ENCODE measurements at places on chromosomes 4 and X.

GRCh38 chr4:106690487-106690886 lies 321.9 kb upstream of the GIMD1 start:
- DNase-seq = no peak

DNA sequence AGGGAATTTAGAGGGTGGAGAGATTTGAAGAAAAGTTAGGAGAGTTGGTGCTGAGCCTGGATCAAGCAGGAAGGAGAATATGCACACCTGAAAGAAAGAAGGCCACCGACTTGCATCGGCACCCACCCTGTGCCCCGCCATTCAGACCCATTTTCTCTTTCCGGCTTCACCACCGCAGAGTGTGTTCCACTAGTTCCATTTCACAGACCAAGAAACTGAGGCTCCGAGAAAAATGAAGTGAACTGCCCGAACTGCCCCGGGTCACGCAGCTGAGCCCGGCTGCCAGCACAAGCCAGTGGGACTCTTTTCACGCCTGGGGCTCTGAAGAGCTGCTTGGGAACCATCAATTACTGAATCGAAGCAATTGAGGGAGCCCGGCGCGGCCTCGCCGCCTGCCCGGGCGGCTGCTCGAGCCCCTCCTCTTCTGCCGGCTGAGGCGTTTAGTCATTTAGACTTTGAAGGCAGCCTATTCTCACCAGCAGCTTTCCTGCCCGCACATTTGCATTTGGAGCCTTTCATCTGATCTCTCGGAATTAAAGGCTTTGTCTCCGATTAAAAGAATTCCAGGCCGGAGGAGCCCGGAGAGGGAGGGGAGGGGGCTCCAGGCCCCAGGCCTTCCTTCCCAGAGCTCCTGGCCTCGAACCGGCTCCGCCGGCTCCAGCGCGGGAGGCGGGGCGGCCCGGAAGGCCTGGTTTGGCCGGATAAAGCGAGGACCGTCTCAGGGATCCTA lies 140.2 kb upstream of the PJA1 start:
- DNase-seq = no peak

GRCh38 chr4:21656832-21657231 lies 291.7 kb downstream of the KCNIP4 start:
- no peak for DNase-seq

DNA sequence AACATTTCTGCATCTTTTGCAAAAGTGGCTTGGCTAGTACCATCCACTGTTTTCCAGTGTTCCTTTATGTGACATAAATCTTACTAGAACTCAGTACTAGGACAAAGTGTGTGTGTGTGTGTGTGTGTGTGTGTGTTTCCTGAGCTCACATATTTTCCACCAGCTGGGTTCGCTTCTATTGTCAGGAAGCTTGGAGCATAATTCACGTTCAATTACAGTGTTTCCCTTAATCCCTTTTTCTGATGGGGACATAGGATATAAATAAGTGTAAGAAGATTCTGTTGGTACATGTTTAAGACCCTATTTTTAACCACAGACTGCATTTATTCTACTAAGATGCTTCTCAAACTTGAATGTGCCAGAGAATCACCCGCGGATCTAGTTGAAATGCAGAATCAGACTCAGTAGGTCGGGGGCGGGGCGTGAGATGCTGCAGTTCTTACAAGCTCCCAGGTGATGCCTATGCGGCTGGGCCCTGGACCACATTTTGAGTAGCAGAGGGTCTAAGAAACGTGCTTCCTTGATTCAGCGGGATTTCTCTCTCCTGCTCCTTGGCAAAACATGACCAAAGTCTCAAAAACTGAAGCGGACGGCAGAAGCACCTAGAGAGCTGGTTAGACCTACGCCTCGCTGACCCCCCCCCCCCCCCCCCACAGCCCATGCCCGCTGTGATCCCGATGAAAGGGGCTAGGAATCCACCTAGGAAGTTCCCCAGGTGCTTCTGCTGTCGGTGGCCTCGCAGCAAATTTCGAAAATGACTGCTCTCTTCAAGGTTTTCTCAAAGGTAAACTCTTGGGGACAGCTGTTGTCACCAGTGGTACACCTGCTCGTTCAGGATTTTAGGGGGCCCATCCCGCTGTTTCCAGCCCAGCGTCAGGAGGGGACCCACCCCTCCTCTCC lies 797 bp downstream of the CD99L2 start:
- no peak for DNase-seq

DNA sequence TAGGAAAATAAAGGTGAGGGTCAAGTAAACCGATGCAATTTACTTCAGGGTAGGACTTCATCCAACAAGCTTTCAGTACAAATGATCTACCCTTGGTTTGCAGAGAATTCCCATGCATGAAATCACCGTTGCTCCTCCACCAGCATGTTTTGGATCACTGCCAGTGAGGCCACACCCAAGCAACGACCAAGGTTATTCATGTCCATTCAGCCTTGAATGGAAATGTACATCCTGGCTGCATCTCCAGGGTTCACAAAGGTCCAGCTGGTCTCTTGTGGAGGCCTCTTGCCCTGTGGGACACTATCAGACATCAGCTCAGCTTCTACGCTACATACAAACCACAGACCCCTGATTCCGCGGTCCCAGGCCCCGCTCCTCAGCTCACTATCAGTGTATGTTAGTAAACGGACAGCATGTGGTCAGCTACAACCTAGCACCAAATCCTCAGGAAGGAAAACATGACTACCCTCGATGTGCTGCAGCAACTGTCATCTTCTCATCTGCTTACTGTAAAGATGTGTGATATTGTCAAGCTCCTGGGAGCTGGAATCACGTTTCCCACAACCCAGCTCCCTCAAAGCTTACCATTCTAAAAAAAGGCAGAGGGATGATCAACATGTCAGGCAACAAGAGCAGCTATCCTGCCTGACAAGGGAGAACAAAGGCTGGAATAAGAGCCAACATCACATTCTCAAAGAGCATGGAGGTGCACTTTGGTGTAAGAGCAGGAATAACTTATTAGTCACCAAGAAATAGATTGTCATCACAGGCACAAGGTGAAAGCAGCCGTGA lies 4.9 kb downstream of the LYAR start:
- no peak for DNase-seq

DNA sequence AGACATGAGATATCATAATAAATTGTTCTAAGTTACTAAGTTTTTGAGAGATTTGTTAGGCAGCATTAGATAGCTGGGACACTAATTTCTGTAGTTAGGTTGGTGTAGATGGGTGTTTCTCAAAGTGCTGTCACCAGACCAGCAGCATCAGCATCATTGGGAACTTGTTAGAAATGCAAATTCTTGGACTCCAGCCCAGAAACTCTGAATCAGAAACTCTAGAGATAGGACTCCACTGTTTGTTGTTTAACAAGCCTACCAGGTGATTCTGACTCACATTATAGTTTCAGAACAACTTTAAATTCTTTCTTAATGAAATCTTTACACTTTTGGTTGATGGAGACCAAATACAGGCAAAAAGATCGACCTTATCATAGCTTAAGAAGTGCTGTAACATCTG lies 173.7 kb downstream of the PABPC4L start:
- no peak for DNase-seq

DNA sequence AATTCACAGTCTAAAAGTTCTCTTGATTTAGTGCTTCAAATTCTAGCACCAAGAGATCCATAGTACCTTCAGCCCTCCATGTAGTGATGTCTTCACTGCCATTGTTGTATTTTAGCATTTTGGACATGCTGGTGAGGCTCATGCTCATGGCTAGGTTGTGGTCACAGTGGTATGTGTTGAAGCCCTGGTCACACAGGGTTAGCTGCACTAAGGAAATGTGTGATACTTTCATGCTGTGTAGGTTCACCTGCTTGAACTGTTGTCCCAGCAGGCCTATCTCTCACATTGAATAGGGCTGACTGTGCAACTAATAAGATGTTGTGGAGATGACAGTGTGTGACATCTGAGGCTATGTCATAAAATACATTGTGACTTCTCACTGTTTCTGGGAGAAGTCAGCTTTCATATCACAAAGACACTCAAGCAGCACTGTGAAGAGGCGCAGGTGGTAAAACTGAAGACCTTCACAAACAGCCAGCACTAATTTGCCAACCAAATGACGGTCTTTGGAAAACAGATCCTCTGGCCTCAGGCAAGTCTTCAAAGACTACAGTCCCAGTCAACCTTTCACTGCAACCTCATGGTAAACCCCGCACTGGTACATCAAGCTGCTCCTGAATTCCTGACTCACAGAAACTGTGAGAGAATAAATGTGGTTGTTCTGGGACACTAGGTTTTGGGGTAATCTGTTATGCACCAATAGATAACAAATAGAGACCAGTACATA lies 17.4 kb upstream of the ADH4 start:
- no peak for DNase-seq

DNA sequence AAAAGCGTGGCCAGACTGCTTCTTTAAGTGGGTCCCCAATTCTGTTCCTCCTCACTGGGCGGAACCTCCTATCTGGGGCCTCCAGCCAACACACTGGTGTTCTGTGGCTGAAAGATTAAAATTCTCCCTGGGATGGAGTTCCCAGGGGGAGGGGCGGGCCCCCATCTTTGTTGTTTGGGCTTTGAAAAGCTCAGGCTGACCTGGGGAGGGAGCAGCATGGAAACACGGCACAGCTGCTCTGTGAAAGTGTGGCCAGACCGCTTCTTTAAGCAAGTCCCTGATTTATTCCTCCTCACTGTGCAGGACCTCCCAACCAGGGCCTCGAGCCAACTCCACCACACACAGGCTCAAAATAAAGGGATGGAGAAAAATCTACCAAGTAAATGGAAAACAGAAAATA lies 219.5 kb downstream of the TMEM47 start:
- DNase-seq = no peak

GRCh38 chr4:114265342-114265741 lies 285.9 kb upstream of the ARSJ start:
- no peak for DNase-seq

GRCh38 chrX:101062176-101062575 lies 10.3 kb upstream of the TRMT2B start:
- no peak for DNase-seq

DNA sequence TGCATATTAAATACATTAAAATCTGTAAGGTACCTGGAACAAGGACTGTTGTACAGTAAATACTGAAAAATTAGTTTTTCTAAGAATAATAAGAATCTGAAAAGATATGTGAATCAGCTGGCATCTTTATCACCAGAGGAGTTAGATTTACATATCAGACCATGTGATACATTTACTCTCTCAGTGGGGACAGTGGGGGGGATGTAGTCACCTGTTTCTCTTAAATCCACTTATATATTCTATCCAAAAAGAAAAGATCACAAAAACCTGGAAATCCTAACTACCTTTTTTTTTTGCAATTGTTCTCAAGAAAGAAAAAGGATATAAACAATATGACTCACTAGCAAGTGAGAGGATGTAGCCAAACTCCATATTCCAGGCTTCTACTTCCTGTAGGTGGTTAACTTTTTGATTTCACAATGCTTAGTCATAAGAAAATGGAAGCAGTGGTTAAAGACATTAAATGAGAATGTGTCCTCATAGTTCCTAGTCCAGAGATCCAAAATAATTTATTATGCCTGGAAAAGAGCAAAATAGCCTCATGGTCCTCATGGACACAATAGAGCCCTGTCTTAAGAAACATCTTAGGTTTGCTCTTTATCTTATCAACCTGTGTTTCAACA lies 22.5 kb upstream of the MYOZ2 start:
- no peak for DNase-seq

DNA sequence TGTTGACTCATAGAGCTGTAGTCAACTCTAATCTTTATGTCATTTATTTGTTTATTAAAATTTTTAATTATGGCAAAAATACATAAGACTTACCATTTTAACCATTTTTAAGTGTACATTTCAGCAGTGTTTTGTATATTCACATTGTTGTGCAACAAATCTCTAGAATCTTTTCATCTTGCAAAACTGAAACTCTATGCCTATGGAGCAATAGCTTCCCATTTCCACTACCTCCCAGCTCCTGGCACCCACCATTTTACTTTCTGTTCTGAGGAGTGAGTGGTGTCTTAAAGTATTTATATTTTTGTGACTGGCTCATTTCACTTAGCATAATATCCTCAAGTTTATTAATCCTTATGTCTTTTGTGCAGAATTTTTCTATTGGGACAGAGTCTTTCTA lies 181.0 kb downstream of the GPAT3 start:
- DNase-seq = no peak

GRCh38 chr4:153497988-153498967 lies 32.1 kb downstream of the TMEM131L start:
- no peak for DNase-seq

GRCh38 chrX:130716781-130717413 lies 186.1 kb downstream of the ENOX2 start:
- DNase-seq = no peak

DNA sequence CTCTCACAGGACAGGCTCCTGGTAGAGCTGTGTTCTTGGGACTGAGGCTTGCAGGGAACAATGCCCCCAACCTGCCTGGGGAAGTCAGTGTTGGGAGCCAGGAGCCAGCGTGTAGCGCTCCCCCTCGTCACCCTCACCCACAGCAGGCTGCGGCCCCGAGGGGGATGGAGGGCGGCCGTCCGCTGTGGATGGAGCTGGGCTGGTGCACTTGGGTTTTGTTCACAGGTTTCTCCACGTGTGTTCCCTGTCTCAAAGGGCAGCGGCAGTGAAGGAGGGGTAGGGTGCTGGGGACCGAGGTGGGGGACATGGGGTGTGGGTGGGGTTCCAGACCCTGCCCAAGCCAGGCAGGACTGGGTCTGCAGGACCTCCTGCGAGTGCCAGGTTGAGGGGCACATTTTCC lies 69.1 kb downstream of the RGS12 start:
- no peak for DNase-seq

DNA sequence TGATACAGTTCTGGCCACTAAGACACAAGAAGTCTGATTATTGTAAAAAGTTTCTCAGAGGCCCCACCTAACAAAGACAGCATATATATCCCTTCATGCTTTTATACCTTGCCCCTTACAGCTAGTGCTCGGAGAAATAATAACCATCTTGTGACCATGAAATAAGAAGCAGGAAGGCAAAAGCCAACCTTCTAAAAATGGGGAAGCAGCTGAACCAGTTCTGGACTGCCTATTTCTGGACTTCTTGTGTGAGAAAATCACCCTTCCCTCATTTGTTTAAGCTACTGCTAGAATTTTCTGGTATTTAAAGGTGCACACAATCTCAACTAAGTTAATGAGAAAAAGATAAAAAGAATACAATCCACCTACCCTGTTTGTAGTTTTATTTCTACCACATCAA lies 87.5 kb downstream of the CNOT6L start:
- no peak for DNase-seq

- DNase-seq = peak; percentile 32
These were observed 26.4 kb upstream of the TMPRSS11B start for GRCh38 chr4:68271851-68272357.

DNA sequence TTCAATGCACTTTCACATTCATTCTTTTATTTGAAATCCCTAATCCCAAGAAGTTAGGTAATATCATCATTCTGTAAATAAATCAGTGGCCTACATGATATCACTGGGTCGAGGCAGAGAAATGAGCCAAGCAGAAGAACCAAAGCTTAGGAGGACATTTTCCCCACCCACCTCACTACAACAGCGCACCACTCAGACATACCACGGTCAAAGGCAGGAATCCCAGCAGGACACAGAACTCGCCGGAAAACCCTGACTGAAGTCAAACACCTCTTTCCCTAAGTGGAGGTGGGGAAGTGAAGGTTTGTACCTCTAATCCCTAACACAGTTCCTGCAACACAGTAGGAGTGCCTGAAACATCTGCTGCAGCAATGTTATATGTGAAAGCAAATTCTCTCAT lies 21.5 kb downstream of the RELL1 start:
- no peak for DNase-seq

- DNase-seq = peak; percentile 69
These were observed at the start of gene DNASE1L1 for GRCh38 chrX:154409222-154409871. TSS of gene DNASE1L1 (minus strand) at chrX:154409254. CDS start at chrX:154405568, 3,686 bp downstream.

- no peak for DNase-seq
These were observed 456.1 kb downstream of the KCTD8 start for GRCh38 chr4:43992552-43992951.

All from smooth muscle cell of the brain vasculature (primary cell).